ENCODE measurements at places on chromosomes 12 and 14. TPM values are rescaled to one million over a fixed set of nuclear protein-coding genes. Genes with fewer than 3 reads are reported as not detected.

ASCL1 gene
- total RNA-seq: not detected

EFS gene
- not detected for total RNA-seq

GRCh38 chr12:6699259-6699988 lies 1.2 kb downstream of the PIANP start:
- no peaks in the 10 kb centered on the region for H3K36me3 ChIP-seq
- H3K4me3 ChIP-seq: peak overlapping the region; percentile 37

GRCh38 chr14:60151715-60152114 lies 13.5 kb downstream of the DHRS7 start:
- no peak overlapping the region for H3K4me3 ChIP-seq
- H3K4me1 ChIP-seq: peaks cover 23% of the 10 kb centered on the region
- peak; percentile 66 for DNase-seq
- H3K27me3 ChIP-seq: no peaks in the 10 kb centered on the region
- H3K36me3 ChIP-seq: no peaks in the 10 kb centered on the region

DNA sequence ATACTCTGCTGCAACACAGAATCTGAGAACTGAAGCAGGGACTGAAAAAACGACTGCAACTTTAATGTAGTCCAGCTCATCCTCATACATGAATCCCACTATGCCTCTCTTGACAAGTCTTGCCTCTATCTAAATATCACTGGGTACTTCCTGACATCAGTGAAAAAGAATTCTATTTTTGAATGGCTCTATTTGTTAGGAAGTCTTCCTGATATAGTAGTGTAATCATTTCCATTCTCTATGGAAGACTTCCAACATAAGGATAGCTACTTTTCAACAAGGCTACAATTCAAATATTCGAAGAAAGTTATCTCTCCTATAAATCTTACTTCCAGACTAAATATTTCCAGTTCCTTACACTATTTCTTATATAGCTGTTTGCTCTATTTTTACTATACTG lies 167.5 kb downstream of the MDGA2 start:
- H3K27ac ChIP-seq: no peak overlapping the region
- no peaks in the 10 kb centered on the region for H3K36me3 ChIP-seq
- H3K4me3 ChIP-seq: no peak overlapping the region

- H3K27ac ChIP-seq: no peak overlapping the region
- DNase-seq: no peak
- no peaks in the 10 kb centered on the region for H3K4me1 ChIP-seq
- no peaks in the 10 kb centered on the region for H3K27me3 ChIP-seq
Measured at GRCh38 chr12:19967001-19967400, 401.3 kb upstream of the PDE3A start.

DNA sequence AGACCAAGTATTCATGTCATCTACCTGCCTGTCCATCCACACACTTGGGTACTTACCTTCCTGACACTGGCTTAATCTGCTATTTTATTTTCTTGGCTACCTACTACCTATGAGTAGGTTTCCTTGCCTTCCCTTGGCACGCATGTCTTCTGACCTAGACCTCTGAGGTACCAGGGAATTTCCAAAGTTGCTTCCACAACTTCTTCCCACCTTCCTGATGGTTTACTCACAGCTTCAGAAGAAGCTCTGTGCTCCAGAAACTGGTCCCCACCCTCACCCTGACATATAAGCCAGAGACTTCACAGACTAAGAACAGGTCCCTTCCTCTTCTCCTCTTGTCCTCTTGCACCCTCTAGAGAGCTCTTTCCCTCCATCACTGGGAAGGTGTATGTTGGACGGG lies 35.7 kb upstream of the DDX11 start:
- H3K27me3 ChIP-seq: no peaks in the 10 kb centered on the region
- H3K4me1 ChIP-seq: no peaks in the 10 kb centered on the region
- no peak overlapping the region for H3K4me3 ChIP-seq
- no peaks in the 10 kb centered on the region for H3K36me3 ChIP-seq
- no peak overlapping the region for H3K27ac ChIP-seq
- DNase-seq: no peak

- no peak for DNase-seq
- H3K27me3 ChIP-seq: no peaks in the 10 kb centered on the region
- no peaks in the 10 kb centered on the region for H3K4me1 ChIP-seq
- H3K4me3 ChIP-seq: no peak overlapping the region
- no peaks in the 10 kb centered on the region for H3K36me3 ChIP-seq
Measured at GRCh38 chr12:104164634-104165033, 26.6 kb upstream of the NFYB start.

DNA sequence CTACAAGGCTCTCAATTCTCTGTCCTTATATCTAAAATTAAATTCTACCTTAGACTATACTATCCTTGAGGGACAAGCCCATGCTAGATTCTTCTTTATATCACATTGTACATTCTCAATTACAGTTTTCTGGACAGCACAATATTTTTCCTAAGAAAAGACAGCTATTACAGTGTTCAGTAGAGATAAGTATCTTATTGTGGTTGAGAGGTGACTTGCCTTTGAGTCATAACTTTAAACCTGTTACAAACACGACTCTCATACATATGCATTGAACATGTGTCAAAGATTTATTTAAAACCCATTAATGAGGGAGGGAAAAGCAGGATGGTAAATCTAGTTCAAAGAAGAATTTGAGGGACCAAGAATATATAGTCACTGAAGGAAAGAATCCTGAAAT lies 61.1 kb downstream of the TPH2 start:
- no peak overlapping the region for H3K27ac ChIP-seq
- no peak for DNase-seq
- H3K4me1 ChIP-seq: no peaks in the 10 kb centered on the region
- H3K27me3 ChIP-seq: no peaks in the 10 kb centered on the region
- no peak overlapping the region for H3K4me3 ChIP-seq
- no peaks in the 10 kb centered on the region for H3K36me3 ChIP-seq

GRCh38 chr12:120367924-120368788 lies 808 bp downstream of the MSI1 start:
- H3K36me3 ChIP-seq: no peaks in the 10 kb centered on the region
- H3K4me1 ChIP-seq: no peaks in the 10 kb centered on the region
- H3K4me3 ChIP-seq: no peak overlapping the region

Measured in naive thymus-derived CD4-positive, alpha-beta T cell (primary cell).